ENCODE measurements at places on chromosomes 2 and 18.

DNA sequence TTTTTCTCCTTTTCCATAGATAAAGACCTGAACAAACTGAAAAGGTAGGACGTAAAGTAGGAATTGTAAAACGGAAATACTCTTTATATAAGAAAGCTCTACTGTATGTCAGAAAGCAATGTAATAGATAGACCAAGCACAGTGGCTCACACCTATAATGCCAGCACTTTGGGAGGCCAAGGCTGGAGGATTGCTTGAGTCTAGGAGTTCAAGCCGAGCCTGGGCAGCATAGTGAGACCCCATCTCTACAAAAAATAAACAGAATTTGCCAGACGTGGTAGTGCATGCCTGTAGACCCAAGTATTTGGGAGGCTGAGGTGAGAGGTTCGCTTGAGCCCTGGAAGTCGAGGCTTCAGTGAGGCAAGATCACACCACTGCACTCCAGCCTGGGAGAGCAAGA is 7.6 kb downstream of the ZNF397 start:
- DNase-seq, result no peak

DNA sequence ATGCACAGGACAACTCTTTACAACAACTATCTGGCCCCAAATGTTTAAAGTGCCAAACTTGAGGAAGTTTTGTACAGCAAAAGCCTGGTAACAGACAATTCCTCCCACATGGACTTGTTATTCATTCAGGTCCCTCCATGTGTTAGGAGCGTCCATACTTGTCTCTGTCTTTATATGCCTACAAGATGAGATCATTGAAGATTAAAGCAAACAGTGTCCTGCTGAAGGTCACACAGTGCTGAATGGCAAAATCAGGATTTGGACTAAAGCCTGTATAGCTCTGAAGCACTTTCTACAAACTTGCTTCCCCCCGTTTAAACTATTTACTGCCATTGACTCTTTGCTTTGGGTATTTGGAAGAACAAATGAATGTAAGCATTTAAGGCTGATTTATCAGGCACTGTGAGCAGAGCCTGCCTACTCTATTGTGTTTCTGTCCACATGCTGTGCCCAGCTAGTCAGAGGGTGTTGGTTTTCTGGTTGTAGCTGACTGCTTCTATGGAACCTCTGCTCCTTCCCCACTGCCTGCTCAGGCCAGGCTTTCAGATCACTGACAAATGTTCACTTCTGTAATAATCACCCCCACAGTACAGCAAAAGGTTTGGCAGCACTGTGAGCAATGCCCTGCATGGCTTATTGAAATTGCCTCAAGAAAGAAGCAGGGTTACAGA is 274.3 kb downstream of the THSD7B start:
- no peak for DNase-seq

DNA sequence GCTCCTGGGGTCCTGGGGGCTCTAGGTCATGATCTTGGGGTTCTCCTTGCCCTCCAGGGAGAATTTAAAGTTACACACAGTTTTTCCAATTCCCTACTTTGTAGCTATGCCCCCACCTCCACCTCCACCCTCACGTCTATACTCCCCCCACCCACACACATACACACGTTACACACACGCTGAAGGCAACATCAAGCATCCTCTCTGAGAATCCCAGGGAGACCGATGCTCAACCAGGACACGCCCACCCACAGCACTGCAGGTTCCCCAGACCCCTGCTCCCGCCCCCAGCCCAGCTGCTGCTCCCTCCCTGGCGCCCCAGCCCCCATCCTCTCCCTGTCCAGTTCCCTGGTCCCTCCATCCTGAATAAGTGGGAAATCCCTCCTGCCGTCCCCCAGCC is 6.4 kb upstream of the TNS1 start:
- DNase-seq, result peak; percentile 58

DNA sequence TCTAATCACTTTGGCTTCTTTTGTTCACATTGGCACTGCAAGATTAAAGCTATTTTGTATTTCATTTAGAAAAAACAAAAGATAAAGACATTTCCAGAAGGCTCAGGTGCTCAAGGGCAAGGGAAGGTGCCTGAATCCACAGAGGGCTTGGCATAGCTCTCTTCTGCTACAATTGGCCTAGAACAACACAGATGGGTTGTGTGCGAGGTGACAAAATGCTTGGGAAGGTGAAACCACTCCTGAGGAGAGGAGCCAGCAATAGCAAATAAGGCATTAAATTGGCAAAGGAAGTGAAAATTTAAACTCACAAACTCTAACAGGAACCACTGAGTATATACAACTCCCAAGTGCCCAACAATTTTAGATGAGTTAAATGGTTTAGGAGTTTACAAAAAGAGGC is 1290.4 kb upstream of the CHAC2 start:
- DNase-seq, result no peak

GRCh38 chr2:37669446-37669845 is 2.0 kb downstream of the CDC42EP3 start:
- no peak for DNase-seq
